Kidney glomerular epithelial cell (primary cell): ENCODE measurements at places on chromosomes 3 and 15.

GRCh38 chr3:73718326-73719110, 93.8 kb upstream of the PDZRN3 start:
- DNase-seq = no peak

DNA sequence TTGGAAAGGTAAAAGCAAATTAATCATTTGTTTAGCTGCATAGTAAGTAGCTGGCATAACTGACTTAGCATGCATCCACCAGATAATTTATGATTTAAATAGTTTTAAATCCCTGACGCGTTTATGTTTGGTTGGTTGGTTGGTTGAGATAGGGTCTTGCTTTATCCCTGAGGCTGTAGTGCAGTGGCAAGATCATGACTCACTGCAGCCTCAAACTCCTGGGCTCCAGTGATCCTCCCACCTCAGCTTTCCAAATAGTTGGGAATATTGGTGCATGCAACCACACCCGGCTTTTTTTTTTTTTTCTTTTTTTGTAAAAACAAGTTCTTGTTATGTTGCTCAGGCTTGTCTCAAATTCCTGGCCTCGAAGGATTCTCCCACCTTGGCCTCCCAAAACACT, 263.4 kb downstream of the MCTP2 start:
- DNase-seq = no peak

- no peak for DNase-seq
Observed at GRCh38 chr15:55461447-55461846, 46.6 kb downstream of the DNAAF4 start.

GRCh38 chr15:26738996-26739395, 33.9 kb downstream of the GABRB3 start:
- DNase-seq = no peak

DNA sequence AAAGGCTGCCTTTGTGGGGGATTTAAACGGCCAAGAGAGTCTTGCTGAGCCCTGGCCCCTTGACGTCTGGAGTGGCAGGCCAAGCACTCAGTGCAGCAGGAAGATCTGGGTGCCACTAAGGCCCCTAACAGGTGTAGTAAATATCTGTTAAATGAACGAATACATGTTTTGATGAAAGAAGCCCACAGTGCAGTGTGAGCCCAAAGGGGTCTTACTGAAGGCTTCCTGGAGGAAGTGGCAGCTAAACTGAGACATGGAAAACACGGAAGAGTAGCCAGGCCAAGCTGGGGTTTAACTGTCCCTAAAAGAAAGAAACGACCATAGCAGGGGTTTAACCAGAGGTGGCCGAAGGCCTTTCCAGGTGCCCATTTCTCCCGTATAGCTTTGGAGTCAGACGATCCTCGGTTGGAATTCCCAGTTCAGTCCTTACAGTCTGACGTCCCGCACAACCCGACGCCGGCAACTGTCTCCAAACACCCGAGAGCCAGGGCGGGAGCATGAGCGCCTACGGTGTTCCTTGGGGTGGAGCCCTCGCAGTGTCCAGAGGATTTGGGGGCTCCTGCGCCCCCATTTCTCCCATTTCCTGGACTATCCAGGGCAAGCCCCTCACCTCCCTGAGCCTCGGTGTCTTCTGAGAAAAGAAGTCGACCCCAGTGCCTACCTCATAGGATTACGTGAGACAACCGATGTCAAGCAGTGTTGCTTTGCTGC, 910 bp upstream of the ABHD6 start:
- DNase-seq = no peak

GRCh38 chr15:70539912-70540530, 223.3 kb downstream of the UACA start:
- no peak for DNase-seq

GRCh38 chr15:92163641-92164040, 230.0 kb upstream of the ST8SIA2 start:
- no peak for DNase-seq

- no peak for DNase-seq
Observed at GRCh38 chr3:123027292-123028232, at the start of gene SEMA5B. Gene SEMA5B, minus strand, starts transcription at chr3:123027763. Its CDS starts 66,500 bp downstream, at chr3:122961263.

DNA sequence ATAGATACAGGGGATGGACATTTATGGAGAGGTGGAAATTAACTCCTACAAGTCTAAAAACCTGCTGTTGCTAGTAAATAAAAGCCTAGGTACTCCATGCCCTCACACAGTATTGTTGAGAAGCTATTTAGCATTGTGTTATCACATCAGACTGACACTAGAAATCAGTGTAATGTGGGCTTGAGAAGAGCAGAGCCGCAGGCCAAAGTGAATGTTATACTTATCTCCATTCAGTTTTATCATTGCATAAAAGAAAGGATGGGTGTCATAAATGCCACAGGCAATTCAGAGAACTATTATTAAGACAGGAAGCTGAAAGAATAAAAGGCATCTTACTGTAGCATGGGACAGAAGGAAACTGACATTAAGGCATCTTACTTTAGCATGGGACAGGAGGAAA, 13.7 kb upstream of the ISLR start:
- DNase-seq = no peak

- peak; percentile 11 for DNase-seq
Observed at GRCh38 chr3:51955893-51956770, 951 bp downstream of the GPR62 start.

DNA sequence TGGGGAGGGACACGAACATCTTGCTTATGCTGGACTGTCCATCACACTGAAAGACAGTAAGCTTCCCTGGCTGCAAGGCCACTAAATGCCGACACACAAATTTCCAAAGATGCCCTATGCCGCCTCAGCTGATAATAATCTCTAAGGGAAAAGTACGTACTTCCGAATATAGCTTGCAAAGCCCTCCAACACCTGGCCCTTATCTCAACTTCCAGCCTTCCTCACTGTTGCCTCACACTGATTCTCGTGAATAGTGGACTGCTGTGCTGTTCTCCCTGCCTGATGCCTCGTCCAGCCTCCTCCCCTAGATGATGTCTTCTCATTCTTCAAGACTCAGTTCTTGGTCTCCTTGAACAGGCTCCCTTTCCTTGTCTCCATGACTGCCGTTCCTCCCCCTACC, 72.3 kb downstream of the CD47 start:
- DNase-seq = no peak

GRCh38 chr3:45409921-45410320, 21.5 kb downstream of the LARS2 start:
- DNase-seq = no peak
